ENCODE measurements at places on chromosomes 7 and 10.

DNA sequence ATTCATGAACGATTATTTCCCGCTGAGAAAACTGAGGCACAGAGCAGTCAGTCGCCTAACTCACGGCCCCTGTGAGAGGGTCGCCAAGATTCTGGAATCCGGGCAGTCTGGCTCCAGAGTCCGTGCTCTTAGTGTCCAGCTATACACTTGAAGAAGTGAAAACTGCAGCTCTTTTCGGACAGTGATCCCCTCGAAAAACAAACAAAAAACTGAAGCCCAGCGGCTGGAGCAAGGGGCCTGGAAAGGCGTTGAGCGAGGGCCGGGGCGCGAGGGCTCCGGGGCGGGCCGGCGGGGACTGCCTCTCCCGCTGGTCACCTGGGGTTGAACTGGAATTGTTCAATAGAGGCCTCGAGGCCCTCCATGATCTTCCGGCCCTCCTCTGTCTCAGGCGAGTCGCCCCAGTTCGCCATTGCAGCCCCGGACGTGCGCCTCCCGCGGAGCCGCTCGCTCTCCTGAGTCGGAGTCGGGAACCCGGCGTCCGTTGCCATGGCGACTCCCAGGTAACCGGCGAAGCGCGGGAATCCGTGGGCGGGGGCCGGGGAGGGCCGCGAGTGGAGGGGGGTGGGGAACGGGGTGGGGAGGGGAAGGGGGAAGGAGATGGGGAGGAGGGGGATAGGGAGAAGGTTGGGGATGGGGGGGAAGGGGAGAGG, 881 bp downstream of the C10orf67 start:
- DNase-seq = peak; percentile 77

DNA sequence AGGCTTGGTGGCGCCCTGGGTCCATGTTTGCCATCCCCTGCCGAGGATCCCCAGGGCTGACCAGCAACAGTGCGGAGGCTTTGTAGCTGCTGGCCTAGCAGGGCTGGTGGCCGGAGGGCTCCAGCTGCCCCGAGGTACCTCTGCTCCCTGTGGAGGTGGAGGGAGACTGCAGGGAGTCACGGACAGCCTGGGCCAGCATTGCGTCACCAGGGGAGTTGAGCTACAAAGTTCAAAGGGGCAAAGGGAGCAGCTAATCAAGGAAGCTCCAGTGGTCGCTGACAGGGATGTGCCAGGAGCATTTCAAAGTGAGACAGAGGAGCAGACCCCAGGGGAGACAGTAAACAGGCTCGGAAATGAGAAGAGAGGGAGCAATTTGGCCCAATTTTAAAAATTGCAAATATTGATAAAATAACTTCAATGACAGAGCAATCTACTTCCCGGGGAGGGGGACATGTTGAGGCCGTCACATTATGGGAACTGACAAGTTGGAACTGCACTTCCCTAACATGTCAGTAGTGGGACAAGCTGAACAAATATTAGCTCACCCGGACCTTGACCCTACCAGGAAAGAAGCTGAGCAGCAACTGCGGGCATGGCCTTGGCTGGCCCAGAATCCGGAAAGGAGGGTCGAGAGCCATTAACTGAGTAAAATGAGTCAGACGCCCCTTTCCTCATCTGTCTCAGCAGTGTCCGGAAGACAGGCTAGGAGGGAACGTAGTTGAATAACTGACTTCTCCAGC, 39.4 kb downstream of the BTBD16 start:
- no peak for DNase-seq

GRCh38 chr7:116500078-116500853, 728 bp downstream of the CAV2 start:
- DNase-seq = peak; percentile 63

DNA sequence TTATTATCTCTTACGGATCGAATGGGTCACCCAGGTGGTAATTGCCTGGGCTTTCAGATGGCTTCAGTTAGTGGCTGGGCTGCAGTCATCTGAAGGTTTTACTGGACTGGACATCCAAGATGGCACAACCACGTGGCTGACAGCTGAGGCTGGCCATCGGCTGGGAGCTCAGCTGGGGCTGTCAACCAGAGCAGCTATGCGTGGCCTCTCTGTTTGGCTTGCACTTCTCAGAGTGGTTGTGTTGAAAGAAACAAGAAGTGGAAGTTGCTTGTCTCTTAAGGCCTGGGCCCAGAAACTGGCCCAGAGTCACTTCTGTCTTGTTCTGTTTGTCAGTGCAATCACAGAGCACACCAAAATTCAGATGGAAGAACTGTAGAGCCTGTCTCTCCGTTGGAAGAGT, 5.7 kb upstream of the GDI2 start:
- no peak for DNase-seq

DNA sequence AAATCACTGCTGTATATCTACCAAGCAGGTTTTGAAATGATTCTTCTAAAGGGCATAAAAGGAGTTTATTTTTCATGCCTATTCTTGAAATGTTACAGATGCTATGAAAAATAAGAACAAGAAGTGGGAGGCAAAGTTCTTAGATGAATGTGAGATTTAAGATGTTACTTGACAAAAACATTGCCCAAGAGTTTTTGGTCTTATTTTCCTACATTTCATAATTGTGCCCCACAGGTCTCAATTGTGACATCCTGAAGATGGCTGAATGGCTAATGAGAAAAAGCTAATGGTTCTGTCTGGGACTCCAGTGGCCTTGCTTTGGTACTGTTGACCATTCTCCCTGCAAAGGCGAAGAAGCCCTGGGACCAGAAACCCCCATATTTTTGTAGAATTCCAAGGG, 43.0 kb upstream of the IFRD1 start:
- DNase-seq = no peak

Data from activated naive CD4-positive, alpha-beta T cell treated with anti-CD3 and anti-CD28 coated beads for 36 hours (primary cell).